Left renal cortex interstitium (tissue), 4 donors: ENCODE measurements at places on chromosomes 16 and 17.

DNA sequence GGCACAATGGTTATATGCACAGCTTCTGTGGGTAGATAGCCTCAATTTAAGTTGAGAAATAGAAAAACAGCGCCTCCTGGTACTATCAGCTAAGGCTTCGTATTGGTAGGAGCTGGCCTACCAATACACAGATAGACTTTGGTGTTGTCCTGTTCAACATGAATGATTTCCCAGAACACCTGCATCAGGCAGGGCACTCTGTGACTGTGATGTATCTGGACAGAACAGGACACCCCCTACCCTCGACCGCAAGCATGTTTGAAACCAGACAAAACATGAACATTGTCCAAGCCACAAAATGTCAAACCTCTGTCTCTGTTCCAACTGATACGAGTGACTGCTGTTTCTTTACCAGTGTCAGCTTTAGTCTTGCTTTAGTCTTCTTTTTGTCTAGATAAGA, 144.9 kb downstream of the HAPSTR1 start:
- no peak for DNase-seq

GRCh38 chr17:38926293-38927070, 1.1 kb downstream of the LASP1NB start:
- no peak for DNase-seq

GRCh38 chr17:5861854-5862253, 208.3 kb upstream of the WSCD1 start:
- no peak for DNase-seq

DNA sequence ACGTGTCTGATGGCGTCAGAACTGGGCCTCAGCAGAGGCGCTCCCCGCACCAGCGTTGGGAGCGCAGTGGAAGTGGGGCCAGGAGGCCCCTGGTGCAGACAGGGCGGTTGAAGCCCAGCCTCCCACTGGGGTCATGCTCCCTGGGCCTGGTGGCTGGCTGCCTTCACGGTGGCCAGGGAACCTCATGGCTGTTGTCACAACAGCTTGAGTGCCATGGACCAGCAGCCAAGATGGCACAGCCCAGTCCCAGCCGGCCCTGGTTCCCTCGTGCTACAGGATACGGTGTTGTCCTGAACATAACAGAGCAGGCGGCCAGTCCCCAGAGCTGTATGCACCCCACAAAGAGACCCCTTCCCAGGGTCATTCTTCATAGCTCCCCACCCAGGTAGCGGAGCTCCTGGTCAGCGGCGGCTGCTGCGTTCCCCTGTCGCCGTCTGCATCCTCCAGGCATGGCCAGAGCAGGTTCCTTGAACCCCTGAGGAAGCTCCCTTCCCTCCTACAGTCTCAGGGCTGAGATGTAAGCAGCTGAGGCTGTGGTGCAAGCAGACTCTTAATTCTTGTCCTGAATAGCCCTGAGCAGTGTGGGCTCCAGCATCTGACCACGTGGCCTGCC, 29.7 kb downstream of the NME3 start:
- no peak for DNase-seq

DNA sequence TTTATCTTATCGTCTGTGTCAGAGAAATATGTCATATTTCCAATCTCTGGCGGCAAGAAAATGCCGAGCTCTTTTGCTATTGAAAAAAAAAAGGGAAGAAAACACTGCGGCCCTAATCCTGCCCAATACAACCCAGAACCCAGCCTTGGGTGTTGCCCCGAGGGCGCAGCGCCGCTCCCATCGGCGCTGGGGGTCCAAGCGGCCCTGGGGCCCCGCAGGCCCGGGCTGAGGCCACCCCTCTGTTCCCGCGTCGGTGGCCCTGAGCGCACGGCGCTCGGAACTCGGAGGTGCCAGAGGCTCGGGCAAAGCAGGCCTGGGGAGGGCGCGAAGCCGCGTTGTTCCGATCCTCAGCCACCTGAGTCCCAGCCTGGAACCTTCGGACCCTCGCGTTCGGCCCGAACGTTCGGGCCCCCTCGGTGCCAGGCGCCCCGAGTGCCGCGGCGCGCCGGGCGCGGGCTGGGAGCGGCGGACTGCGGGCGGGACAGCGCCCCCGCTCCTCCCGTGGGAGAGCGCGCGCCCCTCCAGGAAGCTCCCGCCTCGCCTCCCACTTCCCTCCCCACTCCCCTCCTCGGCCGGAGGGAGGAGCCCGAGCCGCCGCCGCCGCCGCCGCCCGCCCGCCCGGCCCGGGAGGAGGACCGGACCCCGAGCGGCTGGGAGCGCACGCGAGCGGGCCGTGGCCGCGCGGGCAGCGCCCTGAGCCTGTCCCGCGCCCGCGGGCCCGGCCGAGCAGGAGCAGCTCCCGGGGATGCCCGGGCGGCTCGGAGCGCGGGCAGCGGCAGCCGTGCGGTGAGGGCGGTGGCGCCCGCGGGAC, at the start of gene CPNE2:
Gene CPNE2 (plus strand): TSS at position 609 of the 811 bp plus-strand sequence. CDS start 18,160 bp downstream, outside the sequence.
- DNase-seq = no peak

DNA sequence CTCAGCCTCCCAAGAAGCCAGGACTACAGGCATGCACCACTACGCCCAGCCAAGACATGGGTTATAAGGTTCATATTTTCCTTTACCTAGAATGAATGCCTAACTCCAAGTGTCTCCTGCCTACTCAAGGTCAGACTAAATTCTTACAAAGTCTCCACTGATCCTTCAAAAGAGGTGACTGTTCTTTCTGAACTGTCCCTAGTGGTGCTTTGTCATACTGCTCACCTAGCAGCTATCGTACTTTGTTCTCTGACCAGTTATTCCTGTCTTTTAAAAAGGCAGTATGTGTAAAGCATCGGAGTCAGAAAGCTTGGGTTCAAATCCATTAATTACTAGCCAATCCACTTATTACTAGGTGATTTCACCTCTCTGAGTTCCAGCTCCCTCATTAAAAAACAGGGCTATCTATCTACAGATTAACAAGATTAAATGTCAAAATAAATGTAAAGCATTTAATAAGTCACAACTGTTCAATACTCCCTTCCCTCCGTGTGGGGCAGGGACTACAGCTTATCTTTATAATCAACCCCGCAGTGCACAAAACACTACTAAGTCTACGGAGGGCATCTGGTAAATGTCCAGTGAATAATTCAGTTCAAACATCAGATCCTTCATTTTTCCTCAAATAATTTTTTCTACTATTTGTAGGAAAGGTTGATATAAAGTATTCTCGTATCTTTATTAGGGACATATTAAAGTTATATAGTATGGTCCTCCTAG, 20.0 kb upstream of the ITGA2B start:
- DNase-seq = no peak

- DNase-seq = no peak
These were observed 7.8 kb upstream of the C1QBP start for GRCh38 chr17:5446786-5447185.

DNA sequence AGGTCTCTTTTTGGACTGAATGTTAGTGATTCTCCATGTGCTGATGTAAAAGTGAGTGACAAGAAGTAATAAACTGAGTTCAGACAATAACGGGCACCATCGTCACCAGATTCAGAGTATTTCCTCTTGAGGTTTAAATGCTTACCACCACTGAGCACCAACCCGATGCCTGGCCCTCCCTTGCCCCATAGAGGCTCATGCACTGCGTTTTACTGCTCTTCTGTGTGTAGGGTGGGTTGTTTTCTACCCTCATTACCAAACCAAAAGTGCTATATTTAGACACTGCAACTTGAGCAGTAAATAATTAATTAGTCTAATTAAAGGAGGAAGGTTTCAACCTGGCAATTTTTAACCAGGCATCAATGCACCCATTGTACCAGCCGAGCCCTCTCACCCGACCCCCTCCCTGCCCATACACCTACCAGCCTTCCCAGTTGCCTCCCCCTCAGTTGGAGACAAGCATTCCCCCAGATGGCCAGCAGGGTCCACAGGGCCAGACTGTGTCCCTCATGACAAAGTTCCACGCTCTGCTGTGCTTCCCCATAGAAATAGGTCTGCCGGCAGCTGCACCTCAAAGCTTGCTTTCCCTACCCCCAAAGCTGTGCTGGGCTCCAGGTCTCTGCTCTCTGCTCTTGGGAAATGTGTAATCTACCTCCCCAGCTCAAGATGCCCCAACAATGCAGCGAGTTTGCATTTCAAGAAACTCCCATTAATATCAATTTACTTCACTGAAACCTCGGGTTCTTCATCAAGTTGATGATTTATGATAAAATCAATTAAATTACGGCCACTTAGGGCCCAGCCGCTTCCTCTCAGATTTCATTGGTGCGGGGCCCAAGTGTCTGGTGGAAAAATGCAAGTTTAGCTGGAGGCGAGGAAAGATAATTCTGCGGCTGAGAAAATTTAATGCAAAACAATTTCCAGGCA, 16.0 kb downstream of the HOXB4 start:
- DNase-seq = no peak

DNA sequence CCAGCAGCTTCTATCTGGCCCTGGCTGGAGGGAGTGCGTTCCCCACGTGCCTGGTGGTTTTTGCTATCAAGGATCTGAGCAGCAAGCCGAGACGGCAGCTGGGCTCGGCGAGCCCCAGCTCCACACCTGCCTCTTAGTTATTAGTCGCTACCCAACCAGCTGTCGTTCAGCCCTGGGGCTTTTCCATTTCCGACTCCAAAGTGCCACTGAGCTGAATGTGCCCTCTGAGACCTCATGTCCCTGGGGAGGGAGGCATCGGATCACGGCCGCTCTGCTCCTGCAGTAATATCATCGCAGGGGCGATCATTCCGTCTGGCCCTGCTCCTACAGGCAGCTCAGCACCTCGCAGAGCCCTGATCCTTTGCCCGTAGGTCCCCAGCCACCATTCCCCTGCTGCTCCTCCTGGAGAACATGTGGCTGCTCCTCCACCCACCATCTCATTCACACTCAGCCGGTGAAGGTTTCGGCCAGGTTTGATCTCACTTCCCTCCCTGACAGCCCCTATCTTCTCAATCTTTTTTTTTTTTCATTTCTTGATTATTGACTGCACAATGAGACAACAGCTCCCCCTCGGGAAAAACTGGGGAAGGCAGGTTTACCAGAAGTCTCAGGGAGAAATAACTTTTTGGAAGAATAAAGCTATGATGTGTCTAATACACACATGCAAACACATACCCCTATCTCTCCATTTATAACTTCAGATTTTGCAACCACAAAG, 86.7 kb downstream of the ZFHX3 start:
- DNase-seq = no peak

GRCh38 chr16:83453977-83454376, 353.8 kb upstream of the HSBP1 start:
- no peak for DNase-seq

DNA sequence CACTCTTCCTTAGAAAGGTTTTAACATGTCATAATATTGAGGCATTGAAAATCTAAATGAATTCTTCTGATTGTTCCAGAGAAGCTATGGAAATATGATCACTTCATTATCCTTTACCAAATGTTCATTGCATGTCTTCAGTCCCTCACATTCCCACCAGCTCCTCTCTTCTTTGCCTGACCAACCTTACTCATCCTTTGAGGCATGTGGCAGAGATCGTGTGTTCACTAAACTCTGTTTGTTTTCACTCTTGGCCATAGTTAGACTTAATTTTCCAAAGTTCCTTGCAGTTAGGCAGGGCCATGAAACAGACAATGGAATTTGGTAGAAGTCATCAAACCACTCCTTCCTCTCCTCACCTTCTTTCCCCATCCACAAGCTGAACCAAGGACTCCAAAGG, 266.5 kb upstream of the HSBP1 start:
- DNase-seq = no peak

DNA sequence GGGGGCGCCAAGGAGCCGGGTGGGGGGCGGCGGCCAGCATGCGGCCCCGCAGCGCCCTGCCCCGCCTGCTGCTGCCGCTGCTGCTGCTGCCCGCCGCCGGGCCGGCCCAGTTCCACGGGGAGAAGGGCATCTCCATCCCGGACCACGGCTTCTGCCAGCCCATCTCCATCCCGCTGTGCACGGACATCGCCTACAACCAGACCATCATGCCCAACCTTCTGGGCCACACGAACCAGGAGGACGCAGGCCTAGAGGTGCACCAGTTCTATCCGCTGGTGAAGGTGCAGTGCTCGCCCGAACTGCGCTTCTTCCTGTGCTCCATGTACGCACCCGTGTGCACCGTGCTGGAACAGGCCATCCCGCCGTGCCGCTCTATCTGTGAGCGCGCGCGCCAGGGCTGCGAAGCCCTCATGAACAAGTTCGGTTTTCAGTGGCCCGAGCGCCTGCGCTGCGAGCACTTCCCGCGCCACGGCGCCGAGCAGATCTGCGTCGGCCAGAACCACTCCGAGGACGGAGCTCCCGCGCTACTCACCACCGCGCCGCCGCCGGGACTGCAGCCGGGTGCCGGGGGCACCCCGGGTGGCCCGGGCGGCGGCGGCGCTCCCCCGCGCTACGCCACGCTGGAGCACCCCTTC, 484 bp downstream of the FZD2 start:
- no peak for DNase-seq

DNA sequence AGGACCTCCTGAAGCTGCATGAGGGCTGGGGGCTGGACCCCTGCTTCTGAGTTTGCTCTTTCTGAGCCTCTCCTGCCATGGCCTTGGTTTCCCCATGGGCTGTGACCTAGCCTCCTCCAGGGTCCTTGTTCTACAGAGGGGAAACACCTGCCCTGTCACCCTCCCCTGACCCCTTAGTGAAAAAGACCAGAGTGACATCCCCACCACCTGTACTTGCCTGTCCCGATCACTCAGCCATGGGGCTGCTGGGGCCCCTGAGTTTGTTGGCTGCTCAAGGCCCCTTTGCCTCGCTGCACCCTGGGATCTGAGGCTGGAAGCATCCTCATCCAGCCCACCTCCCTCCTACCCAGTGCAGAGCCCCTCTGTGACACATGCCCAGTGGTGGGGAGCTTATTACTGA, 800 bp downstream of the NOD2 start:
- DNase-seq = no peak

GRCh38 chr16:11679941-11680911, 12.0 kb downstream of the SNN start:
- DNase-seq = no peak

- DNase-seq = no peak
These were observed 2.3 kb downstream of the ZFP3 start for GRCh38 chr17:5080591-5080990.

DNA sequence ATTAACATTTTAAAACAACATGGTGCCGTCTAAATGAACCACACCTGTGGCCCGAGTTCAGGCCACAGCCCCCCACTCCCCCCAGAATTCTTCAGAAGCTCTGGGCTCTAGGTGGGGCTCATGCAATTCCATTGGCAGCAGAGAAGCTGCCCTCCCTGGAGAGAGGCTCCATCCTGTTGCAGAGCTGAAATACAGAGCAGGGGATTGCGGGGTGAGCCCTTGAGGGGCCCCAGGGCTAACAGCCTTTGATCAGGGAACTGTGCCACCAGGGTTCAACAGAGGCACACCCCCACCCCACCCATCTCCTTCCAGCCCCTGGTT, 69.3 kb downstream of the ABR start:
- no peak for DNase-seq

DNA sequence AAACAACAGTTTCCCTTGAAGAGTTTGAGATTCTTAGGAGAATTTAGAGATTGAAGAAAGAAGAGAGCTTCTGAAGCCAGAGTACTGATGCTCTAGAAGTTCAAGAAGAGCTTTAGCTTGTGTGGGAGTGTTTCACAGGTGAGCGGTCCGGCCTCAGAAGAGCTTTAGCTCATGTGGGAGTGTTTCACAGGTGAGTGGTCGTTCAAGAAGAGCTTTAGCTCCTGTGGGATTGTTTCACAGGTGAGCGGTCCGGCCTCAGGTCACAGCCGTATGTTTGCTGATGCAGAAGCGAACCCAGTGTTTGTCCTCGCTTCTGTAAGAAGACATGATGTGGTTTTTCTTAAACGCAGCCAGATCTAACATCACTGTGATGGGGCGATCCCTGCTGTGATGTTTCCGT, 76.4 kb downstream of the SEC14L1 start:
- DNase-seq = no peak
